ENCODE measurements at places on chromosomes 11 and 22.

DNA sequence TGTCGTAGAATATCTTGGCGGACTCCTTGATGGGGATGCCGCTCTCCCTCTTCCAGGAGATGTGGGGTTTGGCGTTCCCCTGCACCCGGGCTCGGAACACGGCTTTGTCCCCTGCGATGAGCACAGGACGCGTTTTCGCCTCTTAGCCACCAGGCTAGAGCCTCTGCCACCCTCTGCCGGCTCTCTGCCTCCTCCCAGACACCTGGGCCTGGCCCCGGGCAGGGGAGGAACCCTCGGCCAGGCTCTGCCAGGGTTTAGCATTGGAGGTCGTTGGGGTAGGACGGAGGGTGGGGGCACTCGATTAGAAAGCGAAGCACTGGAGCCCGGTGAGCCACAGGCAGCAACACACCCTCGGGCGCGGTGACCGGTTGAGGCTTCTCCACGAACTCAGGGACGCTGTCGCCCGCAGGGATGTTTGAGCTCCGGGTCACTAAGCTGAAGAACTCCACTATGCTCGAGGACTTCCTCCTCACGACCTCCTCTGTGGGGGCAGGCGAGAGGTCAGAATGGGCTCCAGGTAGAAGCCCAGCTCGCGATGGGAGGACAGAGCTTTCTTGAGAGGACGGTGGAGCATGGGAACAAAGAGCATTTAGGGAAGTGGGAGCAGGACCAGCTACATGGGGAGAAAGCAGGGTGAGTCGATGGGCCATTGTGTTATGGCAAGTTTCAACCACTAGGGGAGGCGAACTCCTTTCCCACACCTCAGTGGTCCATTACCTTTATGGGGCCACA lies 4.3 kb downstream of the IGSF22 start:
- H3K4me3 ChIP-seq = peak overlapping the region; percentile 8
- H3K27ac ChIP-seq = no peak overlapping the region
- H3K36me3 ChIP-seq = no peaks in the 10 kb centered on the region
- H3K27me3 ChIP-seq = peaks cover 2% of the 10 kb centered on the region
- H3K4me1 ChIP-seq = peaks cover 9% of the 10 kb centered on the region

GRCh38 chr11:5384335-5384734 lies 723 bp downstream of the OR51M1 start:
- no peaks in the 10 kb centered on the region for H3K4me1 ChIP-seq
- H3K4me3 ChIP-seq = no peak overlapping the region
- H3K27me3 ChIP-seq = no peaks in the 10 kb centered on the region
- no peak overlapping the region for H3K27ac ChIP-seq

GRCh38 chr22:34760276-34761008 lies 305.5 kb upstream of the ISX start:
- no peak overlapping the region for H3K27ac ChIP-seq
- H3K4me3 ChIP-seq = no peak overlapping the region
- H3K4me1 ChIP-seq = peaks cover 11% of the 10 kb centered on the region
- H3K27me3 ChIP-seq = no peaks in the 10 kb centered on the region
- peak; percentile 24 for DNase-seq

DNA sequence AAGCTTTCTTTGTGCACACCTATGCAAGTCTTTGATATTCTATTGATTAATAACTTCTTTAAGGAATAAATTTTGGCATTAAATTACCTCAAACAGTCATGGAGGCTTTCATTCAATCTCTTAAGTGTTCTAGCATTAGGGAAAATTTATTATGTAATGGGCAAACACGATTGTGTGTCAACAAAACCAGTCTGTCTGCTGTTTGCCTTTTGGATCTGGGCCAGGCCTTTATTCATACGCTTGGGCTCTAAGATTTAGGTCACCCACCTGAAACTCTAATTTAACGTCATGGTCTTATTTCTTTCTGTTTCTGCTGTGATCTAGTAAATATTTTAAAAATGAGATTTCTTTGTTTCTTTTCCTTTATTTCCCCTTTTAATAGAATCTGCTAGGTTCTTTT lies 1270.6 kb downstream of the LRRC4C start:
- DNase-seq = no peak
- no peaks in the 10 kb centered on the region for H3K36me3 ChIP-seq
- H3K27me3 ChIP-seq = no peaks in the 10 kb centered on the region
- H3K4me3 ChIP-seq = no peak overlapping the region
- no peak overlapping the region for H3K27ac ChIP-seq

- no peaks in the 10 kb centered on the region for H3K36me3 ChIP-seq
- no peak overlapping the region for H3K4me3 ChIP-seq
- H3K4me1 ChIP-seq = no peaks in the 10 kb centered on the region
- no peak overlapping the region for H3K27ac ChIP-seq
Observed at GRCh38 chr11:27592098-27592780, 85.7 kb upstream of the LIN7C start.

All from trophoblast cell (in vitro differentiated cells and primary cell).